ENCODE measurements at places on chromosomes 1 and 21. TPM values are rescaled to one million over a fixed set of nuclear protein-coding genes. Genes with fewer than 3 reads are reported as not detected.

CAPN2 gene
- total RNA-seq, result 264 TPM

FALEC gene
- not detected for total RNA-seq

PLA2G2C gene
- not detected for total RNA-seq

PLA2G2D gene
- not detected for total RNA-seq

All from articular chondrocyte of knee joint (primary cell).